AG08395 (cell line): ENCODE measurements at places on chromosomes 7 and 10.

GRCh38 chr10:110420401-110421193, 77.1 kb upstream of the DUSP5 start:
- peak; percentile 50 for DNase-seq

DNA sequence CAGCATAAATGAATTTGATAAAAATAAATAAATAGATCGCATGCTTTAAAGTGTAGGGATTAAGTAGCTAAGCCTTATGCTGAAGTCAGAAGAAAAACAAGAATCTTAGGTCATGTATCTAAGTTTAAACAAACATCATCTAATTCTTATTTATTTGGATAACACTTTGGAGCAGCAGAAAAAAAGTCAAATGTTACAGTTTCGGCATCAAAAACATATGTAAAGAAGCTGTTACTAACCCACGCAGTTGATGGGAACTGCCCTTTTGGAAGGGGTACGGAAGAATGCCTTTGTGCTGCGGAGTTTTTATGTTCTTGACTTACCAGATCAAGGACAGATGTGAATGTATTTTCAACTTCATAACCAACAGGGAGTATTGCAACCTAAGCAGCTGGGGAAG, 37.3 kb upstream of the HABP2 start:
- DNase-seq: no peak

DNA sequence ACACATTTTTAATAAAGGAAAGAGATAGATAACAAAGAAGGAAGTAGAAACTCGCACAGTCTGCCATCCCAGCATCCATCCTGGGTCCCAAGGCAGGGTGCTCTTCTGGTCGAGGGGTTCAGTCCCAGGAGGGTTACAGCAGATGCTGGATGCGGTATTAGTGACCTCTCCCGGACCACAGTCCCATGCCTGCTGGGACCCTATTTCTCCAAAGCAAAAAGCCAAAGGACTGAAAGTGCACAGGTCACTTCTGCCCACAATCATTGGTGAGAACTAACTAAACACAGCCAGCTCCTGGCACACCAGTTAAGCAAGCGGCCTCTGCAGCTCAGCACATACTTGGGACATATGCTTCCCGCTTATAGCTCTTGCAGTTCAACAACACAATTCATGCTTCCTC, 96.1 kb upstream of the HABP2 start:
- no peak for DNase-seq

- DNase-seq: no peak
Measured at GRCh38 chr7:102934701-102935100, 21.9 kb downstream of the LRRC17 start.

- DNase-seq: no peak
Measured at GRCh38 chr10:2917926-2918325, 149.4 kb upstream of the PFKP start.

GRCh38 chr7:72326365-72326764, 85.8 kb downstream of the CALN1 start:
- DNase-seq: no peak

DNA sequence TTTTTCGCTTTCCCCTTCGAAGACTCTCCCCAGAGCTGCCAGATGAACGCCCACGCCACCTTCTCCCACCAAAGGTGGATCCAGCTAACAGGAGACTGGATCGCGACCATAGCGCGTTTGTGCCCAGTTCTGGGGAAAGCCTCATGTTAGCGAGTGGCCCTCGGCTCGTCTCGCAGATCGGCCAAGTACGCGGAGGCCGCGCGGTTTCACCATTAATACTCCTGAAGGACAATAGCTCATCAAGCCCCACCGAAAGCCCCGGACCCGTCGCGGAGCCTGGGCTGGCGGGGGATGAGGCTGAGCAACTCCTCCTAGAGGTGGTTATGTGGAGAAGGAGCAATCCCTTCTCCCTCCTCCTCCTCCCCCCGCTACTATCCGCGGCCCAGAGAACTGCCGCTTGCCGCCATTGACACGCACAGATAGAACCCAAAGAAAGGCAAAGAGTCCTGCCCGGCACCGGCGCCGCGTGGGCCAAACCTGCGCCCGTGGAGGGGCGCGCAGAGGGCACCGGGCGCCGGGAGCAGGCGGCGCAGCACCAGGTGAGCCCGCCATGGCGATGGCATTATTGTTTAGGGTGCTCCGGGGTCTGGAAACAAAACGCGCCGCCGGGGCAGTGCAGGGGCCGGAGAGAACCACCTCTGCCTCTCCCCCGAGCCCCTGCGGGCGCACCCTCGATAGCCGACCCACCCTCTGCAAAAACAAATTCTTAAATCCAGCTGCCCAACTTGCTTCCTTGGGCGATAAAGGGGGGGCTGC, at the start of gene MACROH2A2:
MACROH2A2 (plus strand) TSS at position 385 of the 756 bp plus-strand sequence. CDS start 22,813 bp downstream, outside the sequence.
- DNase-seq: peak; percentile 66

GRCh38 chr7:155811560-155811894, 736 bp downstream of the SHH start:
- no peak for DNase-seq

DNA sequence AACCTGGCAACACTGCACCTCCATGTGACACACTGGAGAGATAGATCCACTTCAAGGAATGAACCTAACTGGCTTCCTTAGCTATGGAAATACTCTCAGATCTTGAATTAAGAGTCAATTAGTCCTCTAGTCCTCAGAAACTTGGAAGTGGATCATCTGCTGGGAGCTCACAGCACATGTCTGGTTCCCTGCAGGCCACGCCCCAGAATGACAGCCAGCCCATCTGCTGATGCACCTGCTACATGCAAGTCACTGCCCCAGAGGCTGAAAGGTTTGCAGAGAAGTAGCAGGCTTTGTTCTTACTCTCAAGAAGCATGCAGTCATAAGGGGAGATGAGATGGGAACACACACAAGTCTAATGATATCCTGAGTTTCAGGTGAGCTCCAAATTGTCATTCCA, 275.9 kb downstream of the SKAP2 start:
- no peak for DNase-seq

DNA sequence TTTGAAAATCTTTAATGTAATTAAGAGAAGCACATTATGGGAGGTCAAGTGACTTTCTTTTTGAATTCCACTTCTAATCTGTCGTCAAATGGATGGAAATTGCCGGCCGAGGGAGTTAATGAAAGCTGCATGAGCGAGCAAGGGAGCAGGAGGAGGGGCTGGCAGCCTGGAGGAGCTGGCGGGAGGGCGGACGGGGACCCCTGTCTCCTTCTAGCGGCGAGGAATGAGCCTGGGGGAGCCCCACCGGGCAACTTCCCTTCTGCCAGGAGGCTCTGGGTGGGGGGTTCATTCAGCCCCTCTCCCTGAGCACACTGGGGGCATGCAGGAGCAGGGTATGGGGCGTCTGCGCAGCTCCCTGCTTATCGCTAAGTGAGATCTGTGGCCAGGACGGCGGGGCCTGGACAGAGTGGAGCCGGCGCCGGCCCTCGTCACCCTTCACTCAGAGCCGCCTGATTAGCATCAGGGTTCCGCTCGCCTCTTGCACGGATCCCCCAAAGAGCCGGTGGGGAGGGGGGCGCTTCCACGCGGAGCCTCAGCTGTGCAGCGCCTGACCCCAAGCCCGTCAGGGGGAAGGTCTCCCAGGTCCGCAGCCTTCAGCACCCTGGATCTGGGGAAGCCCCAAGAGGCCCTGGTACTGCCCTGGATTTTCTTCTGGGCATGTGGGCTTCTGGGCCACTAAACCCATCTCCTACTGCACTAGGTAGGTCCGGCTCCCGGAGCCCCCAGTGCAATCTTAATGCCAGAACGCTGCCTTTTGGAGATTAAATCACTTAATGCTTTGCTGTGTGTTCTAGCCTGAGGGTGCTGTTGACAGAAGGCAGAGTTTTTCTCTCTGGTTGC, 680.8 kb downstream of the LRMDA start:
- DNase-seq: no peak

GRCh38 chr10:130128062-130128781, 8.0 kb upstream of the GLRX3 start:
- DNase-seq: no peak

DNA sequence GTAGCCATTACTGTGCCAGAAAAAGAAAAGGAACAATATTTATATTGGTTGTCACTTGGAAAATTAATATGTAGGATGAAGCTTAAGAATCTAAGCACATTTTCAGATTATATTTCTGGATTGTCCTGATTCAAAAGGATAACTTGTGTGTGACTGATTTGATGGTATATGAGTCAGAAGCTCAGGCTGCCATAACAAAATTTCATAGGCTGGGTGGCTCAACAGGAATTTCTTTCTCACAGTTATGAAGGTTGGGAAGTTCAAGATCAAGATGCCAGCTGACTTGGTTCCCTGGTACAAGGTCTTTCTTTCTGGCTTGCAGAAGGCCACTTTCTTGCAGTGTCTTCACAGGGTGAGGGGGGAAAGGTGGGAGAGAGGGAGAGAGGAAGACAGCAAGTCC, 108.5 kb downstream of the ST7 start:
- peak; percentile 14 for DNase-seq

DNA sequence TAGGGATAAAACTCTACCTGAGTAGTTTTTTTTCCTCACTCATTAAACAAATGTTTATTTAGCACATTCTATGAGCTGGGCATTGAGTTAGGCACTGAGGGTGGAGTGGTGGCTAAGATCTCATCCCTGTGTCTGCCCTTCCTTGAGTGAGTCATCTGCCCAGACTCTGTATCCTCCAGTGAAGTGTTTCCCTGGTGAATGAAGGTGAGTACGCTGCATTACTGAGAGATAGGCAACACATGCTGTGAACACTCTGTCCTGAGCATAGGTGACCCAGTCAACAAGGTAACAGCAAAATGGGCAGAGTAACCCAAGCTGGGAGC, 5.8 kb downstream of the PITX3 start:
- DNase-seq: no peak

DNA sequence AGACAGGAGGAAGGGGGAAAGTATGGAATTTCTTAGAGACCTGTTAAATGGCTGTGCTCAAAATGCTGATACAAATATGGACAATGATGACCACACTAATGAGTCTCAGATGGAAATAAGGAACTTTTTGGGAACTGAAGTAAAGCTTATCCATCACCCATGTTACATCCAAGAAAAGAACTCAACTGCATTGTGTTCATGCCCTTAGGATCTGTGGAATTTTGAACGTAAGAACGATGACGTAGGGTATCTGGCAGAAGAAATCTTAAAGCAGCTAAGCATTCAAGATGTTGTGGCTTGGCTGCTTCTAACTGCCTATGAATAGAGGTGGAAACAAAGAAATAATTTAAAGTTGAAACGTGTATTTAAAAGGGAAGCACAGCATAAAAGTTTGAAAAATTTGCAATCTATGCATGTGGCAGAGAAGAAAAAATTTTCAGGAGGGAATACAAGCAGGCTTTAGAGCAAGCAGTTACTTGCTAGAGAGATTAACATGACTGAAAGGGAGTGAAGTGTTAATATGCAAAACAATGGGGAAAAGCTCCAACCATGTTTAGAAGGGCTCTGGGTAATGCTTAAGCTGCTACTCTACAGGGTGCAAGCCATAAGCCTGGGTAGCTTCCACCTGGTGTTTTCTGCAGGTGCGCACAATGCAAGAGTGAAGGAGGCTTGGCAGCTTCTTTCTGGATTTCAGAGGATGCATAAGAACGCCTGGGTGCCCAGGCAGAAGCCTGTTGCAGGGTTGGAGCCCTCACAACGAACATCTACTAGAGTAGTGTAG, 499.7 kb upstream of the SEMA3D start:
- no peak for DNase-seq

DNA sequence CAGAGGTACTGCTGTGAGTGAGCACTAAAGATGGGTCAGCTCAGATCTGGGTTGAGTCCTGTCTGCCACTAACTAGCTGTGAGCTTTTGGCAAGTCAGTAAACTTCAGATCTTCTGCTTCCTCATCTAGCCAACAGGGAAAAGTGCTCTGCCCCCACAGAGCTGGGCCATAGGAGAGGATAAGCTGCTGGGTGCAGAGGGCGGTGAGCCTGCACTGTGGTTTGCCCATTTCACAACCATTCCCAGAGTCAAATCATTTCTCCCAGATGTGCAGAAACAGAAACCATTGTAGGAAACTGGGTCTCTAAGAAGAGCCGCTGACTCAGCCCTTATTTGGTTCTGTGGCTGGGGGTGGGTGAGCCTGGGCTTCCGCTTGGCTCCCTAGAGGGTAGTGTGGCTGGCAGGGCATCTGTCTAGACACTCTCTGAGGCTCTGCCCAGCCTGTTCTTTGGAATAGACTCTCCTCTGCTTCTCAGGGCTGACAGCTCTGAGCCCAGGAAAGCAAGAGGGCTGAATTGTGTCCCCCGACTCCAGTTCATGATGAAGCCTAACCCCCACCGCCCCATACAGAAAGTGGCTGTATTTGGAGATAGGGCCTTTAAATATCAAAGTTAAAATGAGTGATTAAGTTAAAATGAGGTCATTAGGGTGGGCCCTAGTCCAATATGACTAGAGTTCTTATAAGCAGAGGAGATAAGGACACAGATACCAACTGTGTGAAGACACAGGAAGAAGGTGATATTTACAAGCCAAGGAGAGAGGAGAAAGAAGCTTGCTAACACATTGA, 29.5 kb upstream of the ARHGAP22 start:
- DNase-seq: peak; percentile 88

DNA sequence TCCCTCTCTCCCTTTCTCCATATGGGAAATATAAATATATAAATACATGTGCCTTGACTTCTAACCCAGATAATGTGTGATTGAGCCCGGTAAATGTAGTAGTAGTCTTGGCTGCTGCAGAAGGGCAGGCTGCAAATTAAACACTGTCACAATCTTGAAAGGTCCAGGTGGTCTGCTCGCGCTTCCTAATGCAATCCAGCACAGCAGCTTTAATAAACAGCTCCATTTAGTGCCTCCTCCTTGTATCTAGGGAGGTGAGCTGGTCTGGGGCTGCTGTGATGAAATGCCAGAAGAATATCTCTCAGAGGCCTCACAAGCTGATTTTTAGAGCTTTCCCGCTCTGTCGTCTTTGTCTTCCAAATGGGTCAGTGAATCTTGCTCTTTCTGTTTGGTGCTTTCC, 782 bp downstream of the POU6F2 start:
- DNase-seq: no peak

DNA sequence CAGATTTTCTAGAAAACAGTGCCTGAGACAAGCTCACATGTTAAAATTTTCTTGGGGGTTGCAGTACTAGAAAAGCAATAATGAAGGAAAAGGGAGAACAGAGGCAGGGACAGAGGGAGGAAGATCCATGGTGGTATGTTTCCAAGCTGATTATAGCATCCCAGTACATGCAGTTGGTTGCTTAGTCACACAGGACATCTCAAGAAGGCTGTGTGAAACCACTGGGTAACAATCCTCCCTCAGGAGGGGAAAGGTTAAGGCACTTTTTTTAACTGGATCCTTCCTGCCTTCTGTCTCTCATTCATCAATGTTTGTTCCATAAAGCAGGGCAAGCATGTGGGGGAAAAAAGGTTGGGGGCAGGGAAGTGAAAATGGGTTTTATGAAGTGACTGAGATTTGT, 6.1 kb upstream of the IMMP2L start:
- DNase-seq: no peak

GRCh38 chr7:125516194-125516593, 586.6 kb upstream of the POT1 start:
- no peak for DNase-seq

DNA sequence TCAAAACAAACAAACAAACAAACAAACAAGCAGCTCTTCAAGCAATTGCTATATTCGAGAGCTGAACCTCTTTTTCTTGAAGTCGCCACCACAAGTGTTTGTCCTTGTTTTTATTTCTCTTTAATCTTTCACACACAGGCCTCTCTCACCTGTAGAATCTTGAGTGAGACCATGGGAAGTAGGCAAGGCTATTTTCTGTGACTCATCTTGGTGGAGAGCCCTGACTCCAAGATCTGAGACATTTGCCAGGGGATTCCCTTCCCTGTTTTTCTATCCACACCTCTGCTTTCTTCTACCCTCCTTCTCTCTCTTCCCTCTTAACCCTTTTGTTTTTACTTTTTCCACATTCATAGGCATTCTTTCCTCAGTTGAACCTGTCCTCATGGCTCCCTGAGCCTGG, 8.0 kb upstream of the TAS2R60 start:
- no peak for DNase-seq
